ENCODE measurements at places on chromosomes 1 and 21. TPM values are rescaled to one million over a fixed set of nuclear protein-coding genes. Genes with fewer than 3 reads are reported as not detected.

Gene ICOSLG
- total RNA-seq: under 0.01 TPM

- H3K27ac ChIP-seq: no peak overlapping the region
- H3K4me3 ChIP-seq: no peak overlapping the region
- no peaks in the 10 kb centered on the region for H3K27me3 ChIP-seq
- DNase-seq: no peak
- no peaks in the 10 kb centered on the region for H3K4me1 ChIP-seq
- no peaks in the 10 kb centered on the region for H3K36me3 ChIP-seq
Measured at GRCh38 chr1:52098139-52098871, 42.2 kb downstream of the BTF3L4 start.

DNA sequence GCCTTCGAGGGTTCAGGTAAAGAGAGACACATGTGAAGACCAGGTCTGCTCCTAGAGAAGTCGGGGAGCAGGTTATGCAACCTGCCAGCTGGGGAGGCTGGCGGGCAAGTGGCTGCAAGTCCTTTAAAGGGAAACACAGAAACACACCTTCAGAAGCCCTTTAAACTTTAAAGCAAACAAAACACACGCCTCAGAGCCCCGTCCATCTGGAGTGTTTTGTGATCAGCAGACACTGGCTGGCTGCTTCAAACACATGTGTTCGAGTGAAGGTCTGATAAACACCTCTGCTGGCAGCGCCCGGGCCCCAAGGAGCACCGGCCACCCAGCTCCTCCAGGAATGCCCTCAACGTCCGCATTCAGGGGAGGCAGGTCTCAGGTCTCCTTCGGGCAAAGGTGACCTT is 15.2 kb downstream of the RIPK4 start:
- H3K36me3 ChIP-seq: no peaks in the 10 kb centered on the region
- no peak overlapping the region for H3K4me3 ChIP-seq
- H3K27me3 ChIP-seq: no peaks in the 10 kb centered on the region
- peak overlapping the region; percentile 31 for H3K27ac ChIP-seq

Gene CFHR3
- total RNA-seq: not detected

DNA sequence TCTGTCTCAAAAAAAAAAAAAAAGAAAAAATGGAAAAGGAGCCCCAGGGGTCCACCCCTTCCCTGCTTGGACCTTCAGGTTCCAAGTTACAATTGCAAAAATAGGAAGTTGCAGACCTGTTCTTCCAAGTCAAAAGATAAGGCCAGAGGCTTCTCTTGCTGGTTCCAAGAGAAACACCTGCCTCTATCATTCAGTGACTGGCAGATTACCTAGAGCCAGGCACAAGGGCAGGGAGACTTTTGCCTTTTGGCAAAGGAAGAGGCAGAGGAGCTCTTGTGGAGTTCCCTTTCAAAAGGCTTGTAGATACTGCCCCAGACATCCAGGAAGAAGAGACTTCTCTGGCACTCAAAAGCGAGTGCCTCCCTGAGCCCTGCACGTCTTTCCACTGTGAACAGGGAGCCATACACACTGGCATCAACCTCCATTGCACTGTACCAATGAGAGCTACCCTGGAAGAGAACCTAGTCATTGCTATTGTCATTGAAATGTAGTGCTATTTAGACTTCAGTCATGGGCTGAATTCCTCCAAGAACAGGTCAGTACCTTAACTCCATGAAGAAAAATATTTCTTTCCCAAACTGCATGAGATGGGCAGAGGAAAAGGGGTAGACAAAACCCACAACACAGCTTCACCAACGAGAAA is 91.2 kb downstream of the LMX1A start:
- no peaks in the 10 kb centered on the region for H3K27me3 ChIP-seq
- DNase-seq: no peak
- H3K36me3 ChIP-seq: no peaks in the 10 kb centered on the region
- no peak overlapping the region for H3K4me3 ChIP-seq
- no peaks in the 10 kb centered on the region for H3K4me1 ChIP-seq
- H3K27ac ChIP-seq: no peak overlapping the region

Gene CELA2B
- not detected for total RNA-seq

Gene TDRD5
- not detected for total RNA-seq

Gene IL19
- not detected for total RNA-seq

DNA sequence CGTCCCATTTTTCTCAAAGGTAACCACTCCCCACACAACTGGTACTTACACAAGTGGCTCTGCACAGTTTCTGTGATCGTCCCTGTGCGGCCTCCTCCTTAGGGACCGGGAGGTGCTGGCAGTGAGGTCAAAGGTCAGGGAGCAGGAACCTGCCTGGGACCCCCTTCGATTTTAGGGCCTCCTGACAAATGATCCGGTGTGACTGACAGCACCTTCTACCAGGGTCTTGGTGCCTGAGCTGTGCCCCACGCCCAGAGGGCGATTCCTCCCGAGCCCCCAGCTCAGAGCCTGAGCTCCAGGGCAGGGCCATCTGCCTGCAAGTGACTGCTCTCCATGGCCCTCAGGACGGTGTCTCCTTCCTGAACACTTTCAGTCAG is 11.8 kb upstream of the TMEM240 start:
- no peak for DNase-seq
- H3K4me1 ChIP-seq: peaks cover 8% of the 10 kb centered on the region
- no peaks in the 10 kb centered on the region for H3K27me3 ChIP-seq
- no peak overlapping the region for H3K27ac ChIP-seq
- H3K4me3 ChIP-seq: no peak overlapping the region

DNA sequence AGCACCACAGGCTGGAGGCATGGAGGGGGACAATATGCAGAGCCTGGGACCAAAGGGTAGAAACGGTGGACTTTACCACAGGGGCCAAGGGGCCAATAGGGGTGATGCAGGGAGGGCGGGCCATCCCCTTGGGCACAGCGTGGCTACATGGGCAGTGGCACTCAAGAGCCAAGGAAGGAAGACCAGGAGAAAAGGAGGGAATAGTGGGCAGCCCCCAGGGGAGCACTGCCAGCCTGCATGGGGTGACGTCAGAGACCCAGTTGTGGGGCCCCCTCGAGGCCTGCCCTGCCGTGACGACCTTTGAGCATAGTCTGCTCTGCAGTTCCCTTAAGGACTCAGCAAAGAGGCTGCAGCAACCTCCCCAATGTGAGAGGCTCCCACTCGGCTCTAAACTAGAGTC is 95.5 kb upstream of the TMPRSS2 start:
- no peak overlapping the region for H3K27ac ChIP-seq
- no peak for DNase-seq
- no peak overlapping the region for H3K4me3 ChIP-seq
- H3K36me3 ChIP-seq: no peaks in the 10 kb centered on the region
- H3K4me1 ChIP-seq: no peaks in the 10 kb centered on the region

GRCh38 chr1:82795508-82796149 is 994.9 kb downstream of the ADGRL2 start:
- H3K36me3 ChIP-seq: no peaks in the 10 kb centered on the region
- DNase-seq: no peak
- no peak overlapping the region for H3K4me3 ChIP-seq
- no peaks in the 10 kb centered on the region for H3K4me1 ChIP-seq

Gene TDRD10
- total RNA-seq: not detected

Gene DMBX1
- total RNA-seq: not detected

DNA sequence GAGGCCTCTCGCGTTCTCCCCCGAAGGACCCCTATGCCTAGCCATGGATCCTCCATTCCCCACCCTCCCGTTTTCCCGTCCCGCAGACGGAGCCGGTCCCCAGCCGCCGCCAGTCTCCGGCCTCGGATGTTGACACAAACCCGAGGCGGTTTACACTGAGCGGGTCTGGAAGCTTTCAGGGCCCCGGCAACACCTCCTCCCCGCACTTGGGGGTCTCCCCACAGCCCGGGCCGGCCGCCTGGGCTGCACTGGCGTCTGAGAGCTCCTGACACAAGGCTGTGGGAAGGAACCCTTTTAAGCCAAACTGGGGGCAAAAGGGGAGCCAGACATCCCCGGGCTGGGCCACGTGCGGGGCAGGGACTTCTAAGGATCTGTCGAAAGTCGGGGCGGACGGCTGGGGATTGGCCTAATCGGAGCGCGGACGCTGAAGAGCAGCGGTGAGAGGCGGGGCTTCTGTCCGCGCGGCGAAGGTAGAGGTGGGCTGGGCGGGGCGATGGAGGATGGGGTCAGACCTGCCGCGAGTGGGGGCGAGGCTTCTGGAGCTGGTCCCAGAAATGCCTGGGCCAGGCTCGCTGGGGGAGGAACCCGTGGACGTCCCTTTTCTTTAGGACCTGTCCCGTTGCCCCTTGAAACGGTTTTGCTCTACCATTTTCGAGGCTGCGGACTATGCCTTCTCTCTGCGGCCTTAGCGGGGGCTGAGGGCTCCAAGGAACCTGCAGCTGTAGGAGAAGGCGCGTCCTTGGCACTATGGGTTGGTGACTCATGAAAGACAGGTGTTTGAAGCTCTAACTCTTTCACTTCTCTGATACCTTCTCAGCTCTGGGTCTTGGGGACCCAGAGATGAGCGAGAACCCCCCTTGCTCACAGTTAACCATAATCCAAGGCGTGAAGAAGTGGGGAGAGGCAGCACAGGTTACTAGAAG is 1.2 kb upstream of the HPCAL4 start:
- H3K27ac ChIP-seq: no peak overlapping the region

DNA sequence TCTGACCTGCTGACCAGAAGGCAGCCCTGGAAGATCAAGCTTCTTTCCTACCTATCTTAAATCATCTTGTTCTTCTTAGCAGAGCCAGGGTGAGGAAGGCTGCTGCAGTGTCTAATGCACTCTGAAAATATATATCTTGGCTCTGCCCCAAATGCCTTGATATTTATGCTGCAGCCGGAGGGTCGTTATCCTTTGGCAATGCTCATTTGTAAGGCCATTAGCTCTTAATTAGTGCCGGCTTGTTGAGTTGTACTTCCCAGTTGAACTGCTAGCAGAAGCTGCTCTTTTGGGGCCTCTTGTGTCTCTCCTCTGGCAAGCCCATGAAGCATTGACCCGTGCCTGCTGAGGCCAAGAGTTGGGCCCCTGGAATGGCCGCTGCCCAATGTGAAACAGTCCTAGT is 4.2 kb upstream of the GNL2 start:
- H3K4me3 ChIP-seq: no peak overlapping the region
- H3K27ac ChIP-seq: no peak overlapping the region
- no peaks in the 10 kb centered on the region for H3K36me3 ChIP-seq
- 0 out of 2 replicates have a peak, but pooled peaks cover 6% of the 10 kb centered on the region for H3K4me1 ChIP-seq
- no peaks in the 10 kb centered on the region for H3K27me3 ChIP-seq
- no peak for DNase-seq

DNA sequence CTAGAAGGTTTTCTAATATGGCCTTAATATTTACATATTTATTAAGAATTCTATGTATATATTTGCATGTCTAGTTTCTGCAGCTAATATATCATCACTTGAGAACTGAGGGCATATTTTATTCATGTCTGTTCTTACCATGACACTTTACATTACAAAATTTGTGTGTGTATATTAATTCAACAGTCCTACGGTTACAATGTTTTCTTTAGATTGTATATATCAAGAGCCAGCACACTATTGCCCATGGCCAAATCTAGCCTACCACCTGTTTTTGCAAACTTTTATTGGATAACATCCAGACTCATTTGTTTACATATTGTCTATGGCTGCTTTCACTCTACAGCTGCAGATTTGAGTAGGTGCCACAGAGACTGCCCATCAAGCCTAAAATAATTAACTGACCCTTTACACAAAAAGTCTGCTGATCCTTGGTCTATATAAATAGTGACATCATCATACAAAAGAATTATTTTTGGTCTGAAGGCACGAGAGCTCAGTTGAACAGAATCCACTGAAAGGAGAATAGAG is 577.4 kb upstream of the PBX1 start:
- DNase-seq: no peak
- H3K4me3 ChIP-seq: no peak overlapping the region
- H3K27me3 ChIP-seq: no peaks in the 10 kb centered on the region
- no peak overlapping the region for H3K27ac ChIP-seq
- no peaks in the 10 kb centered on the region for H3K4me1 ChIP-seq

Gene A3GALT2
- not detected for total RNA-seq

- no peak for DNase-seq
- H3K4me1 ChIP-seq: no peaks in the 10 kb centered on the region
- H3K27me3 ChIP-seq: peaks cover 26% of the 10 kb centered on the region
- no peak overlapping the region for H3K27ac ChIP-seq
- no peak overlapping the region for H3K4me3 ChIP-seq
Measured at GRCh38 chr1:155110826-155111225, 16.9 kb upstream of the EFNA1 start.

DNA sequence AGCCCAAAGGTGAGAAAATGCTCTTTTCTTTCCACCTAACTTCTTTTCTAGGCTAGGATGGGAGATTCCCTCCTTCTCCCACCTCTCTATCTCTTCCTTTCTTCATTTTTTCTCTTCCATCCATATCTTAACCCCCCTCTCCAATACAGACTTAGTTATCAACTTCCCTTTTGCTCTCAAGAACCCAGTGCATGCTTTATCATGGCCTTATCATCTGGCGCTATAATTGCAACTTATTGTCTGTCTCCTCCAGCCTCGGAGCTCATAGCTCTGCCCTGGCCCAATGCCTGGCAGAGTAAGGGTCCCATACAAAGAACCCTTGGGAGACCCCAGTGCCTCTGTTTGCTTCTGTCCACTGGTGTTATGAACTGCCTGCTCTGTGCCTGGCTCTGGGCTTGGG is 71.0 kb upstream of the NFASC start:
- no peaks in the 10 kb centered on the region for H3K4me1 ChIP-seq
- no peak for DNase-seq
- peaks cover 24% of the 10 kb centered on the region for H3K27me3 ChIP-seq
- no peak overlapping the region for H3K27ac ChIP-seq

DNA sequence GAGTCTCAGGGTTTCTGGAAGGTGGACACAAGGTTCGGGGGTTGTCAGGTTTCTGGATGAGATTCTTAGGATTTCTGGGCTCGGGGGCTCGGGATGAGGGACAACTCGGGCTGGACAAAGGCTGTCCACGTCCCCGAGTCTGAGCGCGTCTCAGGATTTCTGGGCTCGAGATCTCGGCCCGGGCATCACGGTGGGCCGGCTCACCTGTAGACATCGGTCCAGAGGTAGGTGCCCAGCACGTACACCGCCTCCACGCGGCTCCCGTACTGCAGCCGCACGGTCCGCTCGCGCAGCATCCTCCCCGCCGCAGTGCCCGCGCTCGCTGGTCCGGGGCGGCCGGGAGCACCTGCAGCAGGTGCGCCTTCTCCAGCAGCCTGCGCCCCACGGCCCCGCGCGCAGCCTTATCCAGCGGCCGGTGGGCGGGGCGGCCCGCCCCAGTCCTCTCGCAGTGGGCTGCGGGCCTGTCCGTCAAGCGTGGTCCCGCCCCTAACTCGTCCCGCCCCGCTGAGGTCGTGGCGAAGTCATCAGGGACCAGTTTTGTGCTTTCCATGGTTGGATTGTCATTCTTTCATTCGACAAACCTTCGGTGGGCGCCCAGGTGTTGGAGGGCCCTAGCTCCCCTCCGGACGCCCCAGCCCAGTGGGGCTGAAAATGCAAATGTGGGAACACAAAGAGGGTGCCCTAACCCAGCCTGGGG is at the start of gene PADI2:
PADI2 (minus strand) TSS at position 376 of the 697 bp plus-strand sequence; CDS start at position 296, 80 bp downstream.
- peak within 1 kb of the TSS; percentile 52 for H3K4me3 ChIP-seq
- peak; percentile 75 for DNase-seq
- H3K36me3 ChIP-seq: no peaks in the 10 kb centered on the region
- 0 out of 2 replicates have a peak, but pooled peaks cover 3% of the 10 kb centered on the region for H3K4me1 ChIP-seq
